NCI-H226 (cell line): ENCODE measurements at places on chromosomes 6 and 20.

- DNase-seq, result no peak
Measured at GRCh38 chr20:24146231-24146634, 157.7 kb upstream of the GGTLC1 start.

DNA sequence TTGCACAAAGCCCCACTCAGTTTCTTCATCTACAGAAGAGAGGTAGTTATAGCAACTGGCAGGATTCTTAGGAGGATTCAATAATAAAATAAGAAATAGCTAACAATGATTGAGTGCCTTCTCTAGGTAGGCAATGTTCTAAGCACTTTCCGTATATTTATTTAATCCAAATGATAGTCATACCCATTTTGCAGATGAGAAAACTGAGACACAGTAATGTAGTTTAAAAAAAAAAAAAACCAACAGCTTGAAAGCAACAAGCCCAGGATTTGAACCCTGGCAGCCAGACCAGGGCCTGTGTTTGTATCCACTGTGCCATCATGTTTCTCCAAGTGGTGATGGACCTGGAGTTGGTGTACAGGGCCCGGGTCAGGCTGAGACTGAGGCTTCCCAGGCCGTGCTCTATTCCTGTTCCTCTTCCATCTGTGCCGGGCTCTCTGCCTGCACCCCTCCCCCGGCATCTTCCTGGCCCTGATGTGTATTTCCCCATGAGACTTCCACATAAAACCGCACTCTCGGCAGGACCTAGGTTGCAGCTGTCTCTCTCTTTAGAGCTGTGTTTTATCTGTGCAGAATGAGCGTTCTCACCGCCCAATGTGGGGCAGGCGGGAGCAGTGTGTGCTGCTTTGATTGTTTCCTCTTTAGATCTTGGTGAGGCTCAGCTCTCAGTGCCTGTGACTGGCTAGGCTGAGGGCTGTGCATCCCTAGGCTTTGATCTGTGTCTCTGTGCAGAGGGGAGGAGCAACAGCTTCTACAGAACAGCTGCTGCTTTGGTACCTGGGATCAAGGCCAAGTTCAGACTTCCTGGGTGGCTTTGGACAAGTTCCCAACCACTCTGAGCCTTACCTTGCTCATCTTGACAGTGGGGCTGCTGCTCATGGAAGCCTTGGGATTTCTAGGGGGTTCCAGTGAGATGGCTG lies 49.5 kb downstream of the TOX2 start:
- no peak for DNase-seq

- DNase-seq, result no peak
Measured at GRCh38 chr6:159116343-159116742, 52.9 kb upstream of the FNDC1 start.

DNA sequence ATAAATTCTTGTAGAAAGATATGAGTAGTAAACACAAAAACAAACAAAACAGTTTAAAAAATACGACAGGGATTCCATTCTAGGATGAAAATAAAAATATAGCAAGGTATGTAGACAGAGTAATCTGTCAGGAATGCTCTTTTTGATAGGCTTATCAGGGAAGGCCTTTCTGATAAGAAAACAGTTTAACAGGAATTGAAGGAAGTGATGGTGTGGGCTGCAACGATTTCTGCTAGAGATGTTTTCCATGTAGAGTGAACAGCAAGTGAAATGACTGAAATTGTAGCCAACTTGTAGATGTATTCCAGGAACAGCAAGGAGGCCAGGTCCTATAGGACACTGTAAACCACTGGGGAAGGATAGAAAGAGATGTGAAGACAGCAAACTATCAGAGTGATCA lies 689.7 kb upstream of the GJE1 start:
- peak; percentile 85 for DNase-seq

DNA sequence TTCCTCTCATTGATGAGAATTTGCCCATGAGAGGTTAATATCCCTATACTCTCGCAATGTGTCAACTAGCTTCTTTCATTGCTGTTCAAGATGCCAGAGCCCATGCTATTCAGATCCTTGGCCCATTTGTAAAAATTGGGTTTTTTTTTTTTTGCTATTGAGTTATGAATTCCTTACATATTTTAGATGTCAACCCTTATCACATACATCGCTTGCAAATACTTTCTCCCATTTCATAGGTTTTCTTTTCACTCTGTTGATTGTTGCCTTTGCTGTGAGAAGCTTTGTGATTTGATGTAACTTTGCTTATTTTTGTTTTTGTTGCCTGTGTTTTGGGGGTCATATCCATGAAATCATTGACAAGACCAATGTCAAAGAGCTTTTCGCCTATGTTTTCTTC lies 32.2 kb upstream of the IPCEF1 start:
- peak; percentile 41 for DNase-seq

DNA sequence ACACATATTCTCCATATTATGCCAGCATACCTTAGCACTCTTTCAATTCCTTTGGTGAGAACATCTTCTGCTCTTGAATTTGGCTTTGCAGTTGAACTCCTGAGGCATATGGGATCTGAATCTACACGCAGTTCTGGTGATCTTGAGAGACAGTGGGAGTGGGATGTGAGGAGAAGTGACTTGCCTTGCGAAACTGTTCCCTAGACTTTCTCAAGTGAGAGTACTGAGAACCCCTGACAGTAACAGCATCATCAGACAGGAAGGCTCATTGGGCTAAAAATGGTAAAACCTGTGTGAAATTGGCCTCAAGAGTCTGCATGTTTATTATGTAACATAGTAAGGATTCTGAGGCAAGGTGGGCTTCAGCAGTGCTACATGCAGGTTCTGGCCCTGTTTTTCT lies 49.1 kb upstream of the CEP85L start:
- no peak for DNase-seq

DNA sequence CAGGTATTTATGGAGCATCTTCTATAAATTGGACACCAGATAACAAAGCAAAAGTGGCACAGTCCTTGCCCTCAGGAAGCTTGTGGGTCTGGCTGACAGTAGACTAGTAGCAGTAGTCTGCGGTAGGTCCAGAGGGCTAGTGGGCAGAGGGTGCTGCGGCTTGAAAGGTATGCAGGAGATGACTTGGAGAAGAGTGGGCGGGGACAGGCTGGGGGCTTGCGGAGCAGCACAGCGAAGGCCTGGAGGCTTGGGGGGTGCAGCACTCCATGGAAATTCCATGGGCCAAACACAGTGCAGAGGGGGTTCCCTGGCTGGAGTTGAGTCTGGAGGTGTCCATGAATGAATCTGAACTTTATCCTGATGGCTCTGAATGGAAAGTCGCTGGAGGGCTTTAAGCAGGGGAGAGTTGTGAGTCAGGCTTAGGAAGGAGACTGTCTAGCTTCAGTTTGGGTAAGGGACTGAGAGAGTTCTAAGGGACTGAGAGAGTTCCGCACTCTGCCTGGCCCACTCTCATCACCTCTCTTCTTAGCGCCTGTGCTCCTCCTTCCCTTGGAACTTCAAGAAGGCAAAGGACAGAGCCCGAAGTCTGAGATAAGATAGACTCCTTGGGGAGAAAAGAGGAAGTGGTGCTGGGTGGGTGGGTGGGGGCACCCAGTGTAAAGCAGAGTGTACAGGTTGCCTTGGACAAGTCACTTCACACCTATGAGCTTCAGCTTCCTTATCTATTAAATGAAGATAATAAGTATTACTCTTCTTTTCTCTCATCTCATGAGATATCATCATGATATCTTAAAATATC lies 8.8 kb downstream of the PKIG start:
- no peak for DNase-seq

- DNase-seq, result no peak
Measured at GRCh38 chr20:18404172-18404571, 62.7 kb downstream of the DZANK1 start.

DNA sequence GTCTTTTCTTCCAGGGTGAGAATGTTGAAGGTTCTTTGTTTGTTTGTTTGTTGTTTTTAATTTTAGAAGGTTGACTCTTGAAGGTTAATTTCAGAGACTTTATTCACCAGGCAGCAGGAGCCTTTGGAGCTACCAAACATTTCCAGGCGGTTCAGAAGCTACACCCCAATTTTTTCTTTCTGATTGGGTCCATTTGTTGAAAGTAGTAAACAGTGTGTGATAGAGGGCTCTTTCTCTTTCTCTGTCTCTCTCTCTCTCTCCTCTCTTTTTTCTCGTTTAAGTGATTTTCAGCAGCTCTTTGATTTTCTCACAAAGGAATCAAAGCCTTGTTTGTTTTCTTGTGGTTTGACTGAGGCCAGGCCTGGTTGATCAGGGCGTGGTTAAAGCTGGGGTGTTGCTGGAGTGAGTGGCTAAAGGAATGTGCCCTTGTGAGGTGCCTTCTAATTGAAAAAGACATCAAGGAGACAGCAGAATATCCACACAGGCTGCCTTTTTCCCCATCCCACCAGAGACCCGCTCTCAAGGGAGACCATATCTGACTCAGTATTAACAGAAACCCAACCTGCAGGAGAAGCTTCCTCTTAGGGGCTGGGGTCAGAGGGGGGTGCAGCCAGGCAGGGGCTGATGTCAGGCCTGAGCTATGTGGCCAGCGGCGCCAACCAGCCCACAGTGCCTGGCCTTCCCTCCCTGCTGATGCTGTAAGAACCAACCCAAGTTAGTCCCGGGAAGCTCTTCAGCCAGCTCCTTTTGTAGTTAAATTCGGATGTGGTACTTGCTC lies 40.4 kb upstream of the NAA20 start:
- peak; percentile 88 for DNase-seq

GRCh38 chr6:87905101-87905641 lies 142.5 kb upstream of the SPACA1 start:
- no peak for DNase-seq

GRCh38 chr6:19432966-19433498 lies 404.1 kb upstream of the ID4 start:
- DNase-seq, result no peak

- DNase-seq, result no peak
Measured at GRCh38 chr6:75025371-75025770, 180.5 kb downstream of the COL12A1 start.

- peak; percentile 43 for DNase-seq
Measured at GRCh38 chr6:13479971-13480434, 7.4 kb downstream of the GFOD1 start.

DNA sequence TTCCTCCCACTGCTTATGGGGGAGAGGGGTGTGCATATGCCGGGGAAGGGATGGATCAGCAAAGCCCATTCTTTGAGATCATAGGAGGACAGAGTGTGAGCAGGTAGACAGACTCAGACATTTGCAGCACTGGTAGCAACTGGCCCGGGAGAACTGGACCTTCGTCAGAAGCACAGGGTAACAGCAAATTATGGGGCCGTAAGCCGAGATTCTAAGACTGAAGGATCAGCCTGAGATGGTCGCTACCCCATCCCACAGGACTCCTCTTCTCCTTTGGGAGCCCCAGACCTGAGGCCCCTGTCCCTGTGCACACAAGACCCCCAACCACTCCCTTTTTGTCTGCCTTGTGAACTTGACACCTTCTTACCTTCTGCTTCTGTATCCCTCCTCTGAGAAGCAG lies 106.5 kb downstream of the TOX2 start:
- DNase-seq, result no peak

DNA sequence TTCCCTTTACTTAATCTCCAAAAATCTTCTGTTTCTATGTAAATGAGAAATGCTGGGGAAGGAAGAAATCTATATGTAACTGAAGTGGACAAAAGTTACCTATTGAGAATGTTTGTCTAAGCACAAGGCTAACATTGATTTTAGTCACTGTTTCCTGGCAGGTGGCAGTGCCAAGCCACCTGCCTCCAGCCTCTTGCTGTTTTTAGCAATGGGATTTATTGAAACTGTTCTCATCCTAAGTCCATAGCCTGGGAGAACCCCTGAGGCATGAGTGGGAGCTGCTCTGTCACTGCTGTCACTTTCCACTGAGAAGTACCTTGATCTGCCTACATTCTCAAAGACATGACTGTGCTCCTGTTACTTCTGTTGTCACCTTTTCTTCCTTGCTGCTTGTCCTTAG lies 14.7 kb downstream of the ENPP3 start:
- DNase-seq, result no peak

GRCh38 chr6:133854364-133855275 lies 34.3 kb upstream of the TCF21 start:
- no peak for DNase-seq
